ENCODE measurements at places on chromosomes 2 and 18.

GRCh38 chr2:205403244-205403825 is 279.0 kb upstream of the NRP2 start:
- DNase-seq, result peak; percentile 53

DNA sequence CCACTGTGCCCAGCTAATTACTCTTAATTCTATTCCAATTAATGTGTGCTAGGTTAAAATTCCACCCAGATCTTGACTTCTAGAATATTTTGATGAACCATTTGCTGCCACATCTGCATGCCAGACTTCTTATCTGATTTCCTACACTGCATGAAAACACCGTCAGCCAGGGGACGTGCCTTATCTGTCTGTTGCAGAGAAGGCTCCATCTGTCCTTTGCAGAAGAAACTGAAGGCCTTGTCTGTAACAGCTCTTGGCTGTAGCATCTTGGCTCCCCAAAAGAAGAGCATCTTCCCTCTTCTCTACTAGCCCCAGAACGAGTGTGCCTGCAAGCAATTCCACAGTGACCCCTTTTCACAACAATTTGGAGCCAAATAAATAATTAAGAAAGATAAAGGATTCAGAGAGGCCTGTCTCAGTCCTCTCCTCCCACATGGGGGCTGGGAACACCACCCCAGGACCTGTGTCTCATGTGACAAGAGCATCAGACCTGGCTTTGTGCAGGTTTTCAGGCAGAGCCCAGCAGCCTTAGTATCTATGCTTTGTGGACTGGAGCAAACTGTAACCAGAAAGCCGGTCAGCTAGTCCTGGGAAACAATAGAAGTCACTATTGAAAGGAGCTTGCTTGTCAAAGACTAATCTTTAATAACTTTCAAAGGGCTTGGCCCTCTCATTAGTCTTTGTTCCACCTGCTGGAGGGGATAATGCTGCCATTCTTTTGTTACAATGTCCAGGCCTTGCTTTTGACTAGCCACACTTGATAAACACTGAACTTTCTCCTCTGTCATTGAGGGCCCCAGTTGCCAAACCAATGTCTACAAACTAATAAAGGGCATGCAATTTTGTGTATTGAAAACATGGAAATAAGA is 84.0 kb upstream of the NEUROD1 start:
- no peak for DNase-seq

- DNase-seq, result no peak
These were observed 128.1 kb upstream of the RPRM start for GRCh38 chr2:153606623-153607022.

GRCh38 chr18:63161761-63162195 is 157.8 kb downstream of the BCL2 start:
- DNase-seq, result peak; percentile 96

DNA sequence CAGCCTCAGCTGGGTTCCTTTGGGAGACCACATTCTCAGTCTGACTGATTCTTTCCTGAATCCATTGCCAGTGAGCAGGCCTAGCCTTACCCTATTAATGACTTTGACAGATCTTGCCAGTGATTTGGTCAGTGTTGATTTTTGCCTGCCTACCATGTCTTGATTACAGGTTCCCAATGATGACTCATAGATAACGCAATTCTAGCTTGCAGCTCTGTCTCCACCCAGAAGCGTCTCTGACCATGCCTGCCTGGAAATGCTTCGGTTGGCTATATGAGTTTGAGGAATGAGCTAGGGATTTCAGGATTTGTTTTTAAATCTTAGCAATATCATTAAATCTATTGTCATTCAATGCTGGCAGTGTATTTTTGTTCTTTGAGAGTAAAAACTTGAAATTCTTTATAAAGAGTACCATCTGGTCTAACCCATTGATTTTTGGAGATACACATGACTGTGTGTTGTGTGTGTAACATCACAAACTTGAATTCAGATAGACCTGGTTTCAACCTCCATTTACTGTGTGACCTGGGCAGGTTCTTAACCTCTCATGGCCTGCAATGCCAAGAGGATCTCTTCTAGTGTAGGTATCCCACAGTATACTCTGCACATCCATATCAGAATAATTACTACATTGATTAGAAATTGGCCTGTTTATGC is 57.0 kb downstream of the CCDC150 start:
- DNase-seq, result peak; percentile 78

- DNase-seq, result no peak
These were observed 75.6 kb upstream of the CHMP1B start for GRCh38 chr18:11775436-11776174.

DNA sequence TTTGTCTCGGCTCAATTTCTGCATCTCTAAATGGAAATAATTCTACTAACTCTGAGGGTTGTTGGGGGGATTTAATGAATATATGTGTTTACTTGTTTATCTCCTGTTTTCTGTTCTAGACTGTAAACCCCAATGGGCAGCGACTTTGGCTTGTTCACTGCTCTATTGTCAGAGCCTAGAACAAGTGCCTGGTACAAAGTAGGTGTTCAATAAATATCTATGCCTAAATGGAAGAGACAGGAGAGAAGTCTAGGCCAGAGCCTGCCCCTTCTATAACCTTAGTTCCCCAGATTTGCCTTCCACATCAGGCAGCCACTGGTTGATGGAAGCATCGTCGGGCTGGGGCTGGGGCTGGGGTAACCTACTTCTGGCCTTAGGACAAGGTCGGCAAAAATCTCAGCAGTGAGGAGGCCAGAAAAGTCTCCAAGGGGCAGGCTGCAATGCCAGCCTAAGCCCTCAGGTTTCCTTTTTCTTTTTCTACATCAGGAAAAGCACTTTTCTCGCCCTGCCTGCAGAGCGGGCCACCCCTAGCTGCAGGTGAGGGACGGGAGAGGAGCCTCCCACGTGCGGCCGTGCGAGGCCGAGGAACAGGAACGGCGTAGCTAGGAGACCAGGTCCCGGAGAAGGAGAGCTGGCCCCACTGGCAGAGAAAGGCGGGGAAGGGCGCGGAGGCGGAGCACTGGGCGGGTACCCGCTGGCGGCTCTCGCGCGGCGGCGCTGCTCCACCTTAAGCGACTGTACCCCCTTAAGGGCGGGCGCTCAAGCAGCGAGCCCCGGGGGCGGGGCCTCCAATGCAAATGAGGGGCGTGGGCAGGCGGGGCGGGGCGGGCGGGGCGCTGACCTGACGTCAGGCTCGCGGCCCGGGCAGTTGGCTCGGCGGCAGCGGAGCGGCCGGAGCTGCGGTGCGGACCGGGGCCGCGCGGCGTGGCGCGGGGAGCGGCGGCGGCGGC is at the start of gene CNNM4:
Gene CNNM4 (plus strand): TSS at position 867 of the 950 bp plus-strand sequence. CDS start 98 bp downstream, outside the sequence.
- DNase-seq, result peak; percentile 91

GRCh38 chr2:188196343-188197008 is 95.2 kb upstream of the GULP1 start:
- peak; percentile 56 for DNase-seq

- DNase-seq, result peak; percentile 68
These were observed 621.3 kb downstream of the XIRP2 start for GRCh38 chr2:167509586-167509985.

DNA sequence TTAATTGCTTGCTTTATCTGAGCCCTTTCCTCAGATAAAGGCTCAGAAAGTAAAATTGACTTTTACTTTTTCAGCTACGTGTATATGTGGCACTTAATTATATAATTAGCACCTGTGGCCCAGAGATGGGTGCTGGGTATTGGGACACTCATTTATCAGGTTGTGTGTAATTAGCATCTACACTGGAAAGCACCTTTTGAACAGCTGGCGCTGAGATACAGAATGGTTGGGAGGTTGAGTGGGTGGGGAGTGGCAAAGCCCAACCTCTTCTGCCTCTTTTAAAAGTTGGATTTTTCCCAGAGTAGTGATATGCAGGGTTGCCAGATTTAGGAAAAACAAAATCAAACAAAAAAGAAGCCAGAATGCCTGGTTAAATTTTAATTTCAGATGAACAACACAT is 23.9 kb downstream of the SPTBN1 start:
- DNase-seq, result no peak

DNA sequence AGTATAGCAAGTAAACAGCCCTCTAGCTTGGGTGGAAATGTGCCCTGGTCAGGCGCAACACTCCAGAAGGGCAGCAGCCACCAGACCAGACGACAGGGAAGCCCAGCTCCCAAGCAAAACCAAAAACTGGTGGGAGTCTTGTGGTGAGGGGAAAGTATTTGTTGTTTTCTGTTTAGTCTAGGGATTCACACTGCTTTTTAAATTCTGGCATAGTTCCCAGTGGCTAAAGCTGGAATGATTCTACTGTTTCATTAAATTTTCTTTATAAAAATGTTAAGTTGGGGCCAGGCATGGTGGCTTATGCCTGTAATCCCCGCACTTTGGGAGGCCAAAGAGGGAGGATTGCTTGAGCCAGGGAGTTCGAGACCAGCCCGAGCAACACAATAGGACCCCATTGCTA is 38.5 kb downstream of the MERTK start:
- DNase-seq, result no peak

DNA sequence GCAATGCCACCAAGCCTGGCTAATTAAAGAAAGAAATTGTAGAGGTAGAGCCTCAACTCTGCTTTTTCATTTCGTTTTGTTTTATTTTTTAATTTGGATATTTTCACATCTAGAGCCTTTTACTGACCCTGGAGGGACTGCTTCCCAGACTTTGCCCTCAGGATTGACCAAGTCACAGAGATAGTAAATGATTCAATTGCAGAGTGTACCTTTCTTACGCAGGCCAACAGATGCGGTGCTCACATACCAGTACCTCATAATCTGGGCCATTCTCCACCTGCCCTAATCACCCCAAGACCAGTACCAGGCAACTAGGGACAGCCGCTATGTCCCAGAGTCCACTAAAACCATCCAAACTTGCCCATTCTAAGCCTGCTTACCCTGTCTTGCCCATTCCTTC is 110.8 kb downstream of the DDX1 start:
- no peak for DNase-seq

DNA sequence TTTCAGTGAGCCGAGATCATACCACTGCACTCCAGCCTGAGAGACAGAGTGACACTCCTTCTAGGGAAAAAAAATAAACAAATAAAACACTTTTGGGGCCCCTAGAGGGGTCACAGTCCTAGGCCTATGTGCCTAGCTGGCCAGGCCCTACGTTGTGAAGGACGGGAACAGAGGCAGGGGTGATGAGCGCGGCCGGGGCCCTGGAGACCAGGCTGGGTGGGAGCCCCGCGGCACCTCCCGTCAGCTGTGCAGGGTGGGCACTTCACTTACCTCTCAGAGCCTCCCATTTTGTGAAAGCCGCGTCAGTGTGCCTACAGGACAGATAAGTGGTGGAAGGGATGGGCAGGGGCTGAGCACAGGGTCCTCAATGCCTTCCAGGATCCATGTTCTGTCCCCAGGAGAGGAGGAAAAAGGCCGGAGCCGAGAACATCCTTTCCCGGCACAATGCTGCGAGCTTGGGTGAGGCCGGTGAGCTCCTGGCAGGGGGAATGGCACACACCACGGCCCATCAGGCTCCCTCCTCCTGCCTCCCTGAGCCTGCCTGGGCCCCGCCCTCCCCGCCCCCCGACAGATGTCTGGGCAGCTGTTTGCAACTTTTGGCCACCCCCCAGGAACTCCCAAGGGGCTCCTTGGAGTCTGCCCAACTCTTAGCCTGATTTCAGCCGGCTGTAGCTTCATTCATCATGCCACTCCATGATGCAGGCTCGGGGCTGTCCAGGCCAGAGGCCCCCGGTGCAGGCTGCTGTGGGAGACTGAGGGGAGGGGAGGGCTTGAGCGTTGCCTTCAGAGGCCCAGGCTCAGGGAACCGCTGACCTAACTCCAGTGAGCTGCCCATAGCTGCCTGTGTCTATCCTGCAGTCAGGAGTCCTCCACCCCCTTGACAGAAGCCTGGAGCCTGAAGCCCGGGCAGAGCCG is 196.5 kb downstream of the TFCP2L1 start:
- DNase-seq, result peak; percentile 58

GRCh38 chr2:219871351-219871750 is 243.9 kb downstream of the SLC4A3 start:
- no peak for DNase-seq

- no peak for DNase-seq
These were observed 232.5 kb downstream of the TFCP2L1 start for GRCh38 chr2:121052521-121052920.

GRCh38 chr2:128199141-128199540 is 108.1 kb downstream of the UGGT1 start:
- DNase-seq, result no peak

- DNase-seq, result no peak
These were observed 9.4 kb downstream of the C2orf42 start for GRCh38 chr2:70181363-70181956.

DNA sequence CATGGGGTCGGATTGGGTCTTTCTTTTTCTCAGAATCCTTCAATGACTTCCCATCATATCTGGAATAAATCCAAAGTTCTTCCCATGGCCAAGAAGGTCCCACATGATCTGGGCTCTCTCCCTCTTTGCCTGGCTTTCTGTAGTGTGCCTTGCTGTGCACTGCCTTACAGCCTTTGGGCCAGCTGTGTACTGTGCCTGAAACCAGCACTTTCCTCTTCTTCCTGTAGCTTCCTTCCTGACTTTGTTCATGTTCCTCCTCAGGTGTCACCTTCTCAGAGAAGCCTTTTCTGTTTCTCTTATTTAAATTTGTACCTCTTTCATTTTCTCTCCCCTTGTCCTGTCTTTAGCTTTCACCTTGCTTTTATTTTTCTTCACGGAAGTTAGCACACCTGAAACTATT is 4.3 kb upstream of the CDCA7 start:
- DNase-seq, result no peak

DNA sequence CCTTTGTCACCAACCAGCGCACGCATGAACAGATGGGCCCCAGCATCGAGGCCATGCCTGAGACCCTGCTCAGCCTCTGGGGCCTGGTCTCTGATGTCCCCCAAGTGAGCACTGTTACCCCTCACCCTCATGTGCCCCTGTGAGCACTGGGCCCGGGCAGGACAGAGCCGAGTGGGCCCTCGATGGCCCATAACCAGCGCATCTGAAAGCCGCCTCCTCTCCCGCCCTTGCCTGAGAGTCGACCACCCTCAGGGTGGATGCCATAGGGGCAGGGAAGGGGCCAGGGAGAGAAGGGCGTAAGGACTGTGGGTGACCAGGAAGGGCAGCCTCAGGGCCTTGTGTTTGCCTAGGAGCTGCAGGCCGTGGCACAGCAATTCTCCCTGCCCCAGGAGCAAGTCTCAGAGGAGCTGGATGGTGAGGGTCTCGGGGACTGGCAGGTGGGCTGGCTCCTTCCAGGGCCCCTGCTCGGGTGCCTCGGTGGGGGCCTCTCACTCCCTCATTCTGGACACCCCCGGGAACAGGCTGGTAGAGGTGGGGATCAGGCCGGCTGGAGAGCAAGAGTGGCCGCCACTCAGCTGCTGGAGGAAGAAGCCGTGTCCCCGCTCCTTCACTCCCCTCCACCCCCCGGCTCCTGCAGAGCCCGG is 2.1 kb downstream of the PROM2 start:
- DNase-seq, result no peak

DNA sequence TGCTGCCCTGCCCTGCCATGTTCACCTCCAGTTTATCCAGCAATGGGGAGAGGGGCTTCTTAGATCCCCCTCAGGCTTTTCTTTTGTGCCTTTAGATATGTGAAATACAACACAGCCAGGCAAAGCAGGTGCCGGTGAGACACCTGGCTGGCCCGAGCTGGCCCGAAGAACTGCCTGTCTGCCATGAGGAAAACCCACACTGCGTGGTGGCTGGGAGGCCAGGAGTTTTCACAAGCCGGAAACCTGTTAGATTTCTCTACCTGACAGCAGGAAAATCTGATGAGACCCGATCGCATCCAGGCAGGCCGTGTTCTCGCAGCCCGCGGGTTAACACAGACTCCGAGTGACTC is 5.7 kb upstream of the GAL3ST2 start:
- no peak for DNase-seq

Measured in choroid plexus epithelial cell (primary cell).